Heart left ventricle (tissue), 16 donors: ENCODE measurements at places on chromosomes 16 and 17.

DNA sequence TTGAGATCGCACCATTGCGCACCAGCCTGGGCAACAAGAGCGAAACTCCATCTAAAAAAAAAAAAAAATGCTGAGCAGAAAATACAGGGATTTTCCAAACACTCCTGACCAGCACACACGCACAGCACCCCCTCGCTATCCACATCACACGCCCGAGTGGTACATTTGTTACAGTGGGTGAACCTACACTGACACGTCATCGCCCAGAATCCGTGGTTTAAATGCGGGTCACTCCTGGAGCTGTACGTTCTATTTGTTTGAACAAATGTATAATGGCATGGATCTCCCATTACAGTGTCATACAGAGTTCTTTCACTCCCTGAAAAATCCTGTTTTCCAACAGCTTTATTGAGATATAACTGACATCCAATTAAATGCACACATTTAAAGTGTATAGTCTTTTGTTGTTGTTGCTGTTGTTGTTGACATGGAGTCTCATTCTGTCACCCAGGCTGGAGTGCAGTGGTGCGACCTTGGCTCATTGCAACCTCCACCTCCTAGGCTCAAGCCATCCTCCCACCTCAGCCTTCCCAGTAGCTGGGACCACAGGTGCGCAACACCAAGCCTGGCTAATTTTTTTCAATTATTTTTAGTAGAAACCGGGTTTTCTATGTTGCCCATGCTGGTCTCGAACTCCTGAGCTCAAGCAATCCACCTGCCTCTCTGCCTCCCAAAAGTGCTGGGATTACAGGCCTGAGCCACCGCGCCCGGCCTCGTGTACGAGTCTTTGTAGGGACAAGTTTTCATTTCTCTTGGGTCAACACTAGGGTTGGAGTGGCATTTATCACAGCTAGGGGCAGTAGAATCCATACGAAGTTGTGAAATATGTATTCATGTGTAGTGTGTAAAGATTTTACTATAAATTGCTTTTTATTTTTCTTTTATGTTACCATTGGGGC, 4.4 kb upstream of the CARHSP1 start:
- no peak for DNase-seq

GRCh38 chr17:78524870-78525510, 52.2 kb downstream of the DNAH17 start:
- no peak for DNase-seq

- DNase-seq = no peak
These were observed 87.8 kb downstream of the WNT3 start for GRCh38 chr17:46730679-46731078.

- no peak for DNase-seq
These were observed 72.7 kb downstream of the PRKCA start for GRCh38 chr17:66375121-66375520.

GRCh38 chr17:61205931-61206330, 193.7 kb upstream of the TBX2 start:
- no peak for DNase-seq
